Hypothalamus (tissue), 51 donors: ENCODE measurements at places on chromosomes 7 and 10.

- DNase-seq: no peak
These were observed 6.1 kb upstream of the GPR85 start for GRCh38 chr7:113092762-113093161.

GRCh38 chr10:37754538-37755323, 102.7 kb downstream of the ZNF248 start:
- no peak for DNase-seq

DNA sequence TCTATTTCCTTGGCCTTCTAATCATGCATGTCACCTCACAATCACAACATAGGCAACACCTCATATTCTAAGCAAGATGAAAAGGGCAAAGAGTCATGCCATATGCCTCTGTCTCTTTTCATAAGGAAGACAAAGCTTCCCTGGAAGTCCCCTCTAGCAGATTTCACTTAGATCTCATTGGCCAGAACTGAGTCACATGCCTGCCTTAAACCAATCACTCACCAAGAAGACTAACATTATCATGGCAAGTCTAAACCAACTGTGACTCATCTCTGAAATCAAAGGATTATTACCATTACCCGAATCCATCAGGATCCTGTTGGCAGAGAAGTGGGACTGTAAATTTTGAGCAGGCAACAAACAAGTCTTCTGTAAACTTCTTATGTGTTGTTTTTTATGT, 27.8 kb downstream of the CAV1 start:
- DNase-seq: no peak

DNA sequence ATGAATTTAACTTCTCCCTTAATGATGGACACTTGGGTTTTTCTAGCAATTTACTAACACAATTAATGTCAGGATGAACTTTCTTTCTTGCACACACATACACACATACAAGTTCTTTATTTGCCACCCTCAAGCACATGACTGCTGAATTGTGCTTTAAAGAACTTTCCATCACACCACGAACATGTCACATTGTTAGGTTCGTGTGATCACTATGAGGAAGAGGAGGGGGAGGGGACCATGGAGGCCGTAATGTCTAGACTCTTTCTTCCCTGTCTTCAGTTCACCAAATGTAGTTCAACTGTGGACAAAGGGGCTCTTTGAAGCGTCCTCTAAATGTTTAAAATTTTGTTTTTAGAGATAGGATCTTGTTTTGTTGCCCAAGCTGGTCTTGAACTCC, 31.0 kb downstream of the NUP42 start:
- no peak for DNase-seq

GRCh38 chr7:135600226-135600625, 42.5 kb downstream of the NUP205 start:
- no peak for DNase-seq

GRCh38 chr7:16881844-16882243, at the start of gene AGR3:
TSS of gene AGR3 (minus strand) at chr7:16881983. CDS start at chr7:16878618, 3,365 bp downstream.
- no peak for DNase-seq

DNA sequence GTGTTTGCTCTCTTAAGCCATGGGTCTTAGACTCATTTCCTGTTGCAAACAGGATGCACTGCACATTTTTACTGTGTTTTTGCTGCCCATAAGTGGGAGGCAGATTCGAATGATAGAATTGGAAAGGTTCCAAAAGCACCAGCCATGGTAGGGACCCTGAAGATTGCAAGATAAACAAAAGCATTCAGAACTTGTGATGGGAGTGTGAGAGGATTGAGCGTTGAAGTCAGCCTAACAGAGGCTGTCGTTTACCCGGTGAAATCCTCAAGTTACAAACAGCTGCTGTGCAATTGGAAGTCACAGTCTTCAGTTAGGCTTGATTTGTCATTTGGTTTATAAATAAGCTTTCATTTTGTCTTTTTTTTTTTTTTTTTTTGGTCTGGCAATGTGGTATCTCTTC, 192.7 kb upstream of the MKI67 start:
- no peak for DNase-seq

DNA sequence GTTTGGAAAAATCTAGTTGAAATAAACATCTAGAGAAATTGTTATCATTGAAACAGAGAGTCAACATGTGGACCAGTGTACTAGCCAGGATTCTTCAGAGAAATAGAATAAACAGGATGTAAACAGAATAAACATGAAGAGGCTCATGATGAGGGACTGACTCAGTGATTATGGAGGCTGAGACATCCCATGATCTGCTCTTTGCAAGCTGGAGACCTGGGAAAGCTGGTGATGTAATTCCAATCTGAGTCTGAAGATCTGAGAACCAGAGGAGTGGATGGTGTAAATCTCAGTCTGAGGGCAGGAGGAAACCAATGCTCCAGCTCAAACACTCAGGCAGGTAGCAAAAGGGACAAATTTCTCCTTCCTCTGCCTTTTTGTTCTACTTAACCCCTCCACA, 62.9 kb upstream of the FAM180A start:
- DNase-seq: no peak

GRCh38 chr10:117550076-117550475, 7.5 kb downstream of the EMX2 start:
- no peak for DNase-seq

DNA sequence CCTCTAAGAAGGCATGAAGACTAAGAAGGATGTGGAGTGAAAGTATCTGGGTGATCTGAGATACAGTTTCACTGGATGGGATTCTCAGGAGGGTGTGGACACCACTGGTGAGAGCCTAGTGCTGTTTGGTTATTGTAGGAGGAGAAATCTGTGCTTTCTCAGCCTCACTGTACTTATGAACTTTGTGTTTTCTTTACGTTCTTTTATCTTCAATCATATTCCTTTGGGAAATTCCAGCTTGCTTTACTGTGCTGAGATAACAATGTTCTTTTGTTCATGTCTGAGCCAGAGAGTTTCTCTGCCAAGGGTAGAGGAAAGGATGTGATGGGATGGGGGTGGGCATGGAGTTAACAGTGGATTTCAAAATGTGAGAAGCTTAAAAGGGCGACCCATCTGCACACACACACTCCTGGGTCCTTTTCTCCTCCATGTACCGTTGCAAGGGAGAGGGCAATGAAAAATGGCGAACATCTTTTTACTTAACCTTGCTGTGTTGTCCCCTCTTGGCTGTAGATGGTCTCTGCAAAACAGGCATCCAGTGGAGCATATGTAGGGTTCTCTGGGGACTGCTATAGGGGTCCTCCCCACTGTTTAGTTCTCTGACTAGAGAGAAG, 25.0 kb upstream of the TAX1BP1 start:
- DNase-seq: no peak

DNA sequence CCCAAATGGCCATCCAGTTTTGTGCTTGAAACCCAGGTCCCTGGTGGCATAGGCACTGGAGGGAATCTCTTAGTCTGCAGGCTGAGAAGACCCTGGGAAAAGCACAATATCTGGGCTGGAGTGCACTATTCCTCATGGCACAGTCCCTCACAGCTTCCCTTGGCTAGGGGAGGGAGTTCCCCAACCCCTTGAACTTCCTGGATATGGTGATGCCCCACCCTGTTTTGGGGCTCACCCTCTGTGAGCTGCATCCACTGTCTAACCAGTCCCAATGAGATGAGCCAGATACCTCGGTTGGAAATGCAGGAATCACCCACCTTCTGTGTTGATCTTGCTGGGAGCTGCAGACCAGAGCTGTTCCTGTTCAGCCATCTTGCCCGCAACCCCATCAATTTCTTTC, 19.8 kb upstream of the NAMPT start:
- no peak for DNase-seq

DNA sequence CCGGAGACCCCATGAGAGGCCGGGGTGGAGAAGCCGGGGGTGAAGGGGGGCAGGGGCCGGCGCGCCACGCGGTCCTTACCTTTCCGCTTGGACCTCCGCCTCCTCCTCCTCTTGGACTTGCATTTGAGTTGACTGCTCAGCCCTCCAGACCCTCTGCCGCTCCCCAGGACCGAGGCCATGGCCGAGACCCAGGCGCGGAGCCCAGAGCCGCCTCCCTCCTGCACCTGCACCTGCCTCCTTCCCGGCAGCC, 428 bp downstream of the ADARB2 start:
- DNase-seq: no peak

DNA sequence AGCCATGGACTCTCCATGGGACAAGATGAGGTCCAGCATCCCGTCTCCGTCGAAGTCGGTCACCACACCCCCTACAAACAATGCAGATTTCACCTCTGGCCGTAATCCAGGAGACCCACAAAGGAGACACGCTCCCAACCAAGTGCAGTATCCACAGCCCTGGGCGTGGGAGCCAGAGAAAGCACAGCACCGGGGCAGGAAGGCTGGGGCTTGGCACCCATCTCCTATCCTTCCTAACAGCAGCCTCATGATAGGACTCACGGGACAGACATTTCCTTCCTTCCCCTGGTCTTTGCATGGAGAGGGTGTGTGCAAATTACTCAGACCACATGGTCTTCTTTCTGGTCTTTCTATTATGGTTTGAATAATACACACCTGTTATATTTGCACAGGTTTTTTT, 46.3 kb downstream of the GOLGA7B start:
- DNase-seq: no peak

DNA sequence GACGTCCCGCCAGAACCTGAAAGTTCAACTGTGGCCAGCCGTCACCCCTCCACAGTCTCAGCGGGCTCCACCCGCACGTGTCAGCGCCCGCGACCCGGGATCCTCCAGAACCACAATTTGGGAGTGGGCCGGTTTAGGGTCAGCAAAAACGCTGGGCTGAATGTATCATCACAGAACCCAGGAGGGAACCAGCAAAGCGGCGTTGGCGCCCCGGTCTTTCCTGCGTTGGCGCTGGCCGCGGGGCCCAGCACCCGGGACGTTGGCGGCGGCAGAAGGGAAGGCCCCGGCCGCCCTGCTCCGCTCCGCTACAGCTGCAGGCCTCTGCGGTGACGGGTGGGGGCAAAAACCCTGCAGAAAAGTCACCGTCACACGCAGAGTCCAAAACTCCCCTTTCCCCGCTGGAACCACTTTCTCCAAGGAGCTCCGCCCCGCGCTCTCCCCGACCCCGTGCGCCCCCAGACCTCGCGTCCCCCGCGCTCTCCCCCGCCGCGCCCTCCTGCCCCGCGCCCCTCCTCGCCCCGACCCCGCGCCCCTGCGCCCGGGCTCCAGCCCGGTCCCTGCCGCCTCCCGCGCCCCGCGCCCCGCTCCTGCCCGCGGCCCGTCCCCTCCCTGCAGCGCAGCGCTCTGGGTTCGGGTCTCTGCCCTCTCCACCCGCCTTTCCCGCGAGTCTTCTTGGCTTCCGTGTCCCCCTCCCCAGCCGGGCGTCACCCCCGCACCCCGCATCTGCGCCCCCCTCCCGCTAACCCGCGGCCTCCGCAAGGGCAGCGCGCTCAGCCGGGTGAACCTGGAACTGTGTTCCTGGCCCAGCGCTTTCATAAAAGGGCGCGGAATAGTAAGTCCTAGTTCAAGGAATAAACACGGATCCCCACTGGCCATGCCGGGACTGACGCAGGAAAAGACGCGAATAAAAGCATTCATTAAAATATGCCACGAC, 24.0 kb upstream of the RNF32 start:
- no peak for DNase-seq

GRCh38 chr7:104040666-104041065, 51.2 kb upstream of the RELN start:
- no peak for DNase-seq

GRCh38 chr7:128902761-128903585, 7.5 kb downstream of the KCP start:
- DNase-seq: no peak

DNA sequence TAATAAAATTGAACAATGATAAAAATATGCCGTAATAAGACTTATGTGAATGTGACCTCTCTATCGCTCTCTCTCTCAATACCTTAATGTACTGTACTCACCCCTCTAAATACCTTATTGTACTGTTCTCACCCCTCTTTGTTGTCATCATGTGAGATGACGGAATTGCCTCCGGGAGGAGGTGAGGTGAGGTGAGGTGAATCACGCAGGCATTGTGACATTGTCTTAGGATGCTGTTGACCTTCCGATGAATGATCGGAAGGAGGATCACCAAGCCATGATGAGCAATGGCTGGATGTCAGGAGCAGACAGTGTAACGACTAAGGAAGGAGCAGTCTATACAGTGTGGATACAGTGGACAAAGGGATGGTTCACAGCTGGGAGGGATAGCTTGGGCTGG, 87.4 kb upstream of the FAM20C start:
- DNase-seq: no peak

- DNase-seq: no peak
These were observed 2.3 kb downstream of the PPIA start for GRCh38 chr7:44798649-44799305.

- no peak for DNase-seq
These were observed 43.7 kb downstream of the DGKB start for GRCh38 chr7:14858866-14859265.

GRCh38 chr10:25393621-25394020, 218.8 kb downstream of the GPR158 start:
- no peak for DNase-seq

- DNase-seq: no peak
These were observed 4.4 kb upstream of the EGR2 start for GRCh38 chr10:62820586-62820985.

- DNase-seq: no peak
These were observed 9.5 kb downstream of the GLI3 start for GRCh38 chr7:42227541-42227935.

GRCh38 chr10:16116404-16117304, 256.3 kb upstream of the MINDY3 start:
- DNase-seq: no peak

DNA sequence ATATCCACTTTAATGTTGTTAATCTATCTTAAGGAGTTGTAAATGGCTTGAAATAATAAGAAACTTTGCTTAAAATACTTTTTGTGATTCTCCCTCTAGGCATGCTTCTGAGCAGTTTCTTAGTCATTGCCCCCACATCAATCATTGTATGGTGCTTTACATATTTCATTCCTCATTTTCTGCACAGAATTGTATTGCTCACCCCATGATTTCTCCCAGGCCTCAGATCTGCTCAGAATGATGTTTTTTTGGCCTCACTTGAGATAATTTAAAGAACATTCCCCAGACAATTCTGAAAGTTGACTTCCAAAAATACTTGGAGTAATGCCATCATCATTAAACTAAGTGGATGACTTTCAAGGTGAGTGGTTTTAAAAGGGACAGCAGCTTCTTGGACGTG, 82.1 kb upstream of the PRPS1L1 start:
- no peak for DNase-seq

DNA sequence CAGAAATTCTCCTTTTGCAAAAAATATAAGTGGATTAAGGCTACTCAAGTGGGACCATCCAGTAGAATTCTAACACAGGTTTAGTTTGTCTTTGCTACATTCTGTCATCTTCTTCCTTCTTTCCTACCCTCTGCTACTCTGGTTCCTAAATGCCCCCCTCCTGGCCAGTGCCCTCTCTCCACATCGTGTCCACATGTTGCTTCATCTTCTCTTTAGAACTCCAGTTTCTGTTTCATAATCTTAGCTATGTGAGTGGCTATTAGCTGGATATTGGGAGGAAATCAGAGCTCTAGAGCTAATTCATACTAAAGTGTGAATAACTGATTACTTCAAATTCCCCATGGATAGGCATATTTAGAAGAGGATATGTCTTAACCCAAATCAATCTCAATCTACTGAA, 528.5 kb downstream of the LRMDA start:
- no peak for DNase-seq
